Right hindlimb (tissue), 1 donor: ENCODE measurements at places on chromosomes 16 and 17.

DNA sequence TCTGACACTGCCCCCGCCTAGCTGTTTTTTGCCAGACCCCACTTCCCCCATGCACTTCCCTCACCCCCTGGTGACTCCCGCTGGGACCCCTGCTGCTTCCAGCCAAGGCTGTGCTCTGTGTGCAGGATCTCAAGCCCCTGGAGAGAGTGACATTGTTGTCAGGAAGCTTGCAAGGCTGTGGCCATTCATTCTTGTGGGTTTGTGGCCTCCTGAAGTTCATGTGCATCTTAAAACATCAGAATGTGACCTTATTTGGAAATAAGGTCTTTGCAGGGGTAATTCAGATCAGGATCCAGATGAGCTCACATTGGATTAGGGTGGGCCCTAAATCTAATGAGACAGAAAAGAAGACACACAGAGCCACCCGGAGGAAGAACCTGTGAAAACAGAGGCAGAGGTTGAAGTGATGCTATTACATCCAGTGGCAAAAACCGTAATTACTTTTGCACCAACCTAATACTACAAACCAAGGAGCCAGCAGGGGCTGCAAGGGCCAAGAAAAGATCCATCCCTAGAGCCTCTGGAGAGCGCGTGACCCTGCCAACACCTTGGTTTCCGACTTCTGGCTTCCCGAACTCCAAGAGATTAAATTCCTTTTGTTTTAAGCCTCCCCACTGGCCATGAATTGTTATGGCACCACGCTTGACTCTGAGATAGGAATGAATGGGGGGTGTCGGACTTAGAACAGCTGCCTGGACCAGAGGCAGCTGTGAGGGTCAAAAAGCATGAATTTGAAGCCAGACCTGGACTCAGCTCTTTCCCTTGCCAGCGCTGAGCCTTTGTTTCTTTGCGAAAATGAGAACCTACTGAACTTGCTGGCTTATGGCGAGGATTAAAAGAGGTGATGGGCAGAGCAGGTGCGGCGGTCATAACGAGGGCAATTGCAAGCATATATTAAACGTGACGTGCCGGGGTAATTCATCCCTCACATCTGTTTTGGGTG lies 75.5 kb downstream of the BMERB1 start:
- DNase-seq, result peak; percentile 62

DNA sequence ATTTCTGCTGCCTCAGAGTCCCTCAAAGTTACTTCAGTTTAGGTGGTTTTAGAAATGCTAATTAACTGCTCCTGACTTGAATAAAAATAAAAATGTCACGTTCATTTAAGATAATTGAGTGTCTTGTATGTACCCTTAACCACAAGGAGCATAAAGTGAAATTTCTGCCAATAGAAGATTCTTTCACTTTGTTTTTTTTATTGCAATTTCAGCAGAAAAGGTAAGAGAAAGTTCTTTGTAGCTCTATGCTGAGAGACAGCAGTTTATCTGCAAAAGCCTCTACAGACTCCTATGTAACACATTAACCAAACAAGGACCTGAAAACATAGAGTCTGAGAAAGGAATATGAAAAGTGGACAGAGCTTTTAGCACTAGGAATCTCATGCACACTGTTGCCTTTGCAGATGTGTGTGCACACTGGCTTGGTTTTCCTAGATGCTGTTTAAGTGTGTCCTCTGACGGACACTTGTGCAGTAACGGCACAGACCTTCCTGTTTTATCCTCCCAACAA lies 11.6 kb downstream of the ARHGAP44 start:
- DNase-seq, result no peak

DNA sequence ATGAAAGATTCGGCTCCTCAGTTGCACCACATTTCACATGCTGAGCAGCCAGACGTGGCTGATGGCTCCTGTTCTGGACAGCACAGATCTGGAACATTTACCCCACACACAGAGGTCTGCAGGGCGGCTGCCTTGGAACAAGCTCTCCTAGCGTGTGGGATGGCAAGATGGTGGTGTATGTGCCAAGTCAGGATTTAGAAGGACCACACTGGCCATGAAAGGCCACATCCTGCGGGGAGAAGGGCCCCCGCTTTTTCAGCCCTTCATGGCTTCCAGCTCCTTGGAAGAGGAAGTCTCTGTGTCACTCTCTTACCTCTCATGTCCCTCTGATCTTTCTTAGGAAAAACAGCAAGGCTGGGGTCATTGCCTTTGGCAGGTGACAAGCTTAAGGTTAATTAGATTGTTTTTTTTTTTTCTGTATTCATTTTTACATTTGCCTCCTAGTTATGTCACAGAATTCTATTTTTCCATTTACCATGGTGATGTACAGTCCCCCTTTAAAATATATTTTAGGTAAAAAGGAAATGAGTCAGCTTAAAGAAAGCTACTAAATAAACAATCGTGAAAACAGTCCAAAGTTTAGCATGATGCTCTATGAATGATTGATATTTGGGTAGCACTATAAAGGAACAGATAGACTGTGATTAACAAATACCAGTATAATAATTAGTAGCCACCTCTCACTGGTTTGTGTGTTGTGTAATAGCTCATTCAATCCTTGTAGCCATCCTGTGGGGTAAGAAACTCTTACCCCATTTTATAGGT lies 396.6 kb downstream of the CPPED1 start:
- no peak for DNase-seq

DNA sequence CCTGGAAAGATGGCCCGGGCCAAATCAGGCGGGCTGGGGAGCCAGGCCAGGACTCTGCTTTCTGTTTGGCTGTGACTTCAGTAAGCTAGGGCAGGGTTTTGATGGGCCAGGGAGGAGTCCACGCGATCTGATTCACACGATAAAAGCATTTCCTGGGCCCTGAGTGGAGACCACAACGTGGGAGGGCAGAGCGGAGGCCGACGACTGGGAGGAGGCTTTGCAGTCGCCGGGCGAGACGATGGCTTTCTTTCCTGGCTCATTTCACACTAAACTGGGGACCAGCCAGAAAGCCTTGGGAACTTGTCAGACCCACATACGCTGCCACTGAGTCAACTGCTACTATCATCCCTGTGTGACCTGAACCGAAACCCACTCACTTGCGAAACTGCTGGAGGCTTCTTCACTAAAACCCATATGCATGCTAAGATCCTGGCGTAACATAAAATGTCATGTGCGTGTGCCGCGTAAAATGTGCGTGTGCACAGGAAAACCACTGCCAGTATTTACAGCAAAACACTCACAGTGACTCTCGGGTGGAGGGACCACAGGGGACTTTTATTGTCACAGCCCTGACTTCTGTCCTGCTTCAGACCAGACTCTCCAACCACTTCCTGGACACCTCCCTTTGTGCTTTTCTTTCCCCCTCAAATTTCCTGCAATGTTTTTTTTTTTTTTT lies 14.2 kb upstream of the RHBDF2 start:
- DNase-seq, result peak; percentile 72

- DNase-seq, result no peak
Measured at GRCh38 chr17:70588003-70588402, 418.7 kb downstream of the KCNJ2 start.

GRCh38 chr16:86127366-86127765 lies 228.4 kb downstream of the IRF8 start:
- no peak for DNase-seq

DNA sequence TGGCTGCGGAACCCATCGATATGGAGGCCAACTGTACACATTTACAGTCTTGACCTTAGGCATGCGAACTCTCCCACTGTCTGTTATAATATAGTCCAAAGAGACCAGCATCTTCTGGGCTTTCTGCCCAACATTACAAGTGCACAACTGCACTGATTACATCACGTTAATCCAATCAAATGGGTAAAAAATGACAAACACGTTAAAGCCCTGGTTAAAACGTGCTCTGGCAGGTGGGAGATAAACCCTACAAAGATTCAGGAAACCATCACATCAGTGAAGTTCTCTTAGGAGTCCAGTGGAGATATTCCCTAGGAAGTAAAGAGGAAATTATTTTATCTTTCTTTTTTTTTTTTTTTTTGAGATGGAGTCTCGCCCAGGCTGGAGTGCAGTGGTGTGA lies 23.7 kb upstream of the XYLT2 start:
- DNase-seq, result no peak

- DNase-seq, result no peak
Measured at GRCh38 chr16:65961476-65962143, 404.9 kb upstream of the CDH5 start.
